ENCODE measurements at places on chromosomes 12 and 14.

- DNase-seq: no peak
Observed at GRCh38 chr12:78697817-78698415, 166.7 kb upstream of the SYT1 start.

GRCh38 chr14:36718216-36718615 lies 56.6 kb downstream of the PAX9 start:
- DNase-seq: no peak

GRCh38 chr12:71865166-71865713 lies 25.7 kb downstream of the TBC1D15 start:
- no peak for DNase-seq

DNA sequence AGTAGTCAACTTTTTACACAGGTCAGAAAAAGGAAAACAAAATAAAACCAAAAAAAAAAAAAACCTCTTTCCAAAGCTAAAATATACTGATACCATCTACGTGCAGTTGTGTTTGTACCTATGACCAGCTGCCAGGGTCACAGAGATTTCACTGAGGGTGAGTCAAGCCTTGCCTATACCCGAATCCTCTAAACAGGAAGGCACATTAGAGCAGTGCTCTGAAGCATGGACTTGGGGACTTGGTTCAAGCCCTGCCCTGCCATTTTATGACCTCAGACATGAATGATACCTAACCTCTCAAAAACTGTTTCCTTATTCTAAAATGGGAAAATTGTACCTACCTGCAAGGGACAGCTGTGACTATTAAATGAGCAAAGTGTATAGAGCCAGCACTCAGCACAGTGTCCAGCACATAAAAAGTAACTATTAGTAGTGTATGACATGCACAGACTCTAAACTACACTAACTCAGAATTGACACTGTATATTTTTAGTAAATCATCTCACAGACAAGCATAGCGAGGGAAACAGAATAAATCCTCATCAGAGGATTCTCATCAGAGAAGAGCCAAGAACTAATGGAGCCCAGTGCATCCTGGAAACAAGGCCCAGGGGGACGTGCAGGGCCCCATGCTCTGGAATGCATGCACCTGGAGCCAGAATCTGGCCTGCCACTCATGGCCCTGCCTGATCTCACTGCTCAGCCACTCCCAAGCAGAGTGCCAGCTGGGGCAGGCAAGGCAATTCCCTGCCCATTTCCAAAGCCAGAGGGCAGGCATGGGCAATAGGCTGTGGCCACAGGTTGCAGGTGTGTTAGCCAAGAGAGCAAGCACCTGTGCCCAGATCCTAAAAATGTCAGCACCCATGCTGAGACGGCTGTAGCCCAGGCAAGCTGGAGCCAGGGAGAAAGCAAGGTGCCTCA lies 57.0 kb downstream of the NT5DC3 start:
- no peak for DNase-seq

- DNase-seq: no peak
Observed at GRCh38 chr14:50452979-50453705, 56.5 kb upstream of the CDKL1 start.

GRCh38 chr12:18591473-18591872 lies 146.3 kb downstream of the PLCZ1 start:
- DNase-seq: no peak

DNA sequence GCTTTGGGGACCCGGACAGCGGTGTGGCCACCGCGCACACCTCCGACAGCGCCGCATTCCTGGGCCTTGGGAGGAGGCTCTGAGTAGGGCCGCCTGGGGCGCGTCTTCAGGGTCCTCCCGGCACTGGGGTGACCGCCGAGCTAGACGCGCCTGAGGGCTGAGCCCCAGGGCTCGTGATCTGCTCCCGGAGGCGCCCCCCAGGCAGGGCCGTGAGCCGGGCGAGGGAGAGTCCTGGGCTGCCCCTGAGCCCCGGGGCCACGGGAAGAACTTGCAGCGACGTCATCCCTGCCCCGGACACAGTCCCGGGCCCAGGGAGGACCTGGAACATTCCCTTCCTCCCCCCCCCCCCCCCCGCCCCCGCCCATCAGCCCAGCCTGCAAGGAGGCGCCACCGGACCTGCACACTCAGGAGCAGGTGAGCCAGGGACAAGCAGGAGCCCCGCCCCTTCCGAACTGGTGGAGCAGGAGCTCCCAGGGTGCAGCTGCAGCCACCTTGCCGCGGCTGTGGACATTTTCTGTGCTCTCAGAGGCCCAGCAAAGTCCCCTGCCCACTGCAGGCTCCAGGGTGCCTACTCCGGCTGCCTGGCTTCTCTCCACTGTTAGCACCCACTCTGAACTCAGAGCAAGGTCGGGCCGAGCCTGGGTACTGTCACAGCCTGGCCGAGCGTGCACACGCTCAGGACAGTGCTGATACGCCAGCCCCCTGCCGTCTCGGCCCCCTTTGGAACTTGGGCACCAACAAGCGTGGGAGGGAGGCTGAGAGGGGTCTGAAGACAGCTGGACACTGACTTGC lies 50.7 kb downstream of the A2M start:
- DNase-seq: peak; percentile 23

DNA sequence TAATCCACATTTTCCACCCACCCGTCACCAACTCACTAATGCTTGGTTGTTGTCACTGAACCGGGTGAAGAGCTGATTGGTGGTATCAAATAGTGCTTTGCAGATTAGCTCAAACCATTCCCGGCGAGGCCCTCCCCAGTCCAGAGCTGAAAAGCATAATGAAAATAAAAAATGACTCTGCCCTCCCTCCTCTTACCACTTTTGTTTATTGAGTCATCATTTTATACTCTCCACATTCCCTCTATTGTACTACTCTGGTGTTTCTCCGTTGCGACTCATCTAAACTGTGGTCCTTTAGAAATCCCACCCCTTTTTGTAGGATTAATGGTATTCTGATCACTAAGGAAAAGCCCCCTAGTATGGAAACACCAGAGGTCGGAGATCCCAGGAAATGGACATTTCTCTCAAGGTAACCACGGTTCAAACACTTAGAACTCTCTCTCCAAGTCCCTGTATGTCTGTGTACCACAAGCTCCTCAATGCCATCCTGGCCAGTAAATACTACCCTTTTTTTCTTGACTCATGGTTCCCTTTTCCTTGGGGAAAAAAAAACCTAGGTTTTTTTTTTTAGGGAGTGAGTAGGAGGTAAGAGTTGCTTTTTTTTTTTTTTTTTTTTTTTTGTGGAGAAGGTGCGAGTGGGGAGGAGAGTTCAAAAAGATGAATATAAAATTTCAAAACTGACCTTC lies 42.0 kb downstream of the AREL1 start:
- no peak for DNase-seq

DNA sequence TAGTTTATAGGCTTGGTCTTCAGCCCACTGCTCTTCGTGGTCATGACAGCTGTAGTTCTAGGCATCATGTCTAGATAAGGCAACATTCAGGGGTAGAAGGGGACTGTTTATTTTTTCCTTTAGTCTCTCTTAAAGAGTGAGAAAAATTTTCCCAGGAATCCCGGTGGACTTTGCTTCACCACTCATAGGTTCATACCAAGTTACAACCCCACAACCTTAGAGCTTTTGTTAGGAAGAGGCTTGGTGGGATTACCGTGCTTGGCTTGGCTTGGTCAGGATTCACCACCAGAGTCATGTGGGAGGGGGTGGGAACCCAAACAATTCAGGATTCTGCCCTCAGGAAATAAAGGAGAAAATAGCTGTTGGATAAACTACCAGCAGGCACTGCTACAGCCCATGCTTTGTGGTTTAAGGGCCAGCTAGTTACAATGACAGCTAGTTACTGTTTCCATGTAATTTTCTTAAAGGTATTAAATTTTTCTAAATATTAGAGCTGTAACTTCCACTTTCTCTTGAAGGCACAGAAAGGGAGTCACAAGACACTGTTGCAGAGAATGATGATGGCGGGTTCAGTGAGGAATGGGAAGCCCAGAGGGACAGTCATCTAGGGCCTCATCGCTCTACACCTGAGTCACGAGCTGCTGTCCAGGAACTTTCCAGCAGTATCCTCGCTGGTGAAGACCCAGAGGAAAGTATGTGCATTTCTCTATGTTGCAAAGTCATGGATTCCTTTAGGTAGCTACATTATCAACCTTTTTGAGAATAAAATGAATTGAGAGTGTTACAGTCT lies 25.9 kb upstream of the PAPLN start:
- DNase-seq: no peak

GRCh38 chr12:131509701-131510100 lies 201.2 kb upstream of the SFSWAP start:
- no peak for DNase-seq

GRCh38 chr12:130916241-130916911 lies 37.3 kb upstream of the ADGRD1 start:
- peak; percentile 14 for DNase-seq

DNA sequence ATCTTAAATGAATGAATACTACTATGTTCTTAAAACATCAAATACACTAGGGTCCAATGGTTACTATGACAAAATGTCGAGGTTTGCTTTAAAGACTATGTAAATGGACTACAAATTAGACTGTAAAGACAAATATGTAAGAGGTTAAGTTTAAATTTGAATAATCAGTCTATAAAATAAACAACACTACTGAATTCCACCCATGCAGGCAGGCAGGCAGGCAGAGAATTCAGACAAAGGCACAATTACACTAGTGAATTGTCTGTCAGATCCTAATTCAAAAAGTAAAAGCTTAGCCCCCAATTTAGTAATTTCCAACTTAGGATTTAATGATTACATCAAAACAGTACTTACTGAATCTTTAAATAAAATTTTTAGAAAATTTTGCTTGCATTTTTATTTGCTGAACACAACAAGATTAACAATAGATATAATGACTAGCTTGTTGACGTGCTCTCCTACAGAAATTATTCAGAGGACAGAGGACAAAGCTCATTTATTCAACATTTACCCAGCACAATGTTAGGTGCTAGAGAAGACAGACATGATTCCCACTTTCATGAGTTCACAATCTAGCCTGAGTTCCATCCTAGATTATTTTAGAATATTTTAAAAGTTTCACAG lies 97.4 kb downstream of the CDK17 start:
- no peak for DNase-seq

DNA sequence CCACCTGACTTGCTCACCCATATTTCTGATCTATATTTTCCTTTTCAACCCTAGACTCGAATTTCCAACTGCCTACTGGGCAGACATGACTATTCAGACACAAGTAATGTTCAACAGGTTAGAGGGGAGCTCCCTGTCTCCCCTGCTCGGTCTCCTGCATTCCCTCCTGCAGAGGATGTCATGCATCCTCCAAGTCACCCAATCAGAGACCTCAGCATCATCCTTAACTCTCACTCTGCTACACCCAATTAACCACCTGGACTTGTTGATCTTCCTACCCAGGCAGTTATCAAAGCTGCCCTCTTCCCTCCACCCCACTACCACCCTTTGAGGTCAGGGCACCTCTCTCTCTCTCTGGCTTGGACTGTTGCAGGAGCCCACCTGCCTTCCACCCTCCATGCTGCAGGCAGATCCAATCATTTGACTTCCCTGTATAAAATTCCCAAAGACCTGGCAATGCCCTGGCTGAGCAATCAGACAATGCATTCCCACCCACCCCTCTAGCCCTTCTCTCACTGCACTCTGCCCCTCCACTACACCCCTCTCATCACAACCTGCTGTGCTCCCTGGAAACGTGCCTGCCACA lies 10.9 kb downstream of the FAIM2 start:
- no peak for DNase-seq

Data from RPMI8226 (cell line).